ENCODE measurements at places on chromosomes 5 and 9. TPM values are rescaled to one million over a fixed set of nuclear protein-coding genes. Genes with fewer than 3 reads are reported as not detected.
A peak's percentile ranks its signal among the peaks of the same experiment; 100 is the strongest.

DNA sequence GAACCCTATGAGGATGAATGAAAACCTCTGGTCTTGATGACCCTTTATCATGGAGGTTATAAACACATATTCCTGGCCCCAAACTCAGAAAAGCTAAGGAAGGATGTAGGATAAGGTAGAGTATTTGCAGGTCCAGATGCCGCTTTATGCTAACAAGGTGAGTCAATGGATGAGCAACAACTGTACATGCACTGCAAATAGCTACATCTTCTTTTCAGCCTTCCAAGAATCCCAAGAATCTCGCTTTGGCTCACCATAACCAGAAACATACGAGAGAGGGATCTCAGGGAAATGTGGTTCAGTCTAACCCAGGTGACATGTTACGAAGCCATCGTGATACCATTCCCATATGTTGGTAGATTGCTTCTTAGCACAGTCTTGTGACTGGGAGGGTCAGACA is 152.3 kb upstream of the ANKH start:
- no peaks in the 10 kb centered on the region for H3K27me3 ChIP-seq
- no peak overlapping the region for H3K27ac ChIP-seq
- peaks cover 7% of the 10 kb centered on the region for H3K4me1 ChIP-seq
- no peak for DNase-seq
- H3K36me3 ChIP-seq, result no peaks in the 10 kb centered on the region

DNA sequence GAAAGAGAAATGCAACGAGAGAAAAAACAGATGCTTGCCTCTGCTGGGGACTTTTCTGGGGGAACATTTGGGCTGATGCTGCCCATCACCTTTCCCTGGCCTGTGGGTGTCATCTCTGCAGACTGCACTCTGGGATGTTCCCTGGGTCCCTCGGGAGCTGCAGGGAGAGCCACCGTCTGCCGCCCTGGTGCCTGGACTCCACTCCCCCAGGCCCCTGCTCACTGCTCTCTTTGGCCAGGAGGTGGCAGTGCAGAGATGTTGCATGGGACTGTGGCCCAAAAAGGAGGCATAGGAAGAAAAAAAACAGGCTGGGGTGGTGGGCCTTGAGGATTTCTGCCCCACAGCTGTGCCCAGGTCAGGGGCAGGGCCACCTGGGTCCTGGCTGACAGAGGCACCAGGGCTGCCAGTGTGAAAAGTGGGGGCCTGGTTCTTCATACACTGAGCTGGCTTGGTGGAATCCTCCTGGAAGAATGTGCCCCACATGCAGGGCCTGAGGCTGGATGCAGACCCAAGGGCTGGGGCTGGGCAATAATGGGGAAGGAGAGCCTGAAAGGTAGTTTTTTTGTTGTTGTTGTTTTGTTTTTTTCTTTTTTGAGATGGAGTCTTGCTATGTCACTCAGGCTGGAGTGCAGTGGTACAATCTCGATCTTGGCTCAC is 353.6 kb downstream of the SLIT3 start:
- peaks cover 36% of the 10 kb centered on the region for H3K27me3 ChIP-seq
- no peak overlapping the region for H3K27ac ChIP-seq
- no peak overlapping the region for H3K4me3 ChIP-seq
- no peaks in the 10 kb centered on the region for H3K36me3 ChIP-seq
- peaks cover 6% of the 10 kb centered on the region for H3K4me1 ChIP-seq
- DNase-seq, result peak; percentile 83

- H3K36me3 ChIP-seq, result no peaks in the 10 kb centered on the region
- peaks cover 18% of the 10 kb centered on the region for H3K4me1 ChIP-seq
- peak; percentile 48 for DNase-seq
- H3K4me3 ChIP-seq, result no peak overlapping the region
- H3K27me3 ChIP-seq, result no peaks in the 10 kb centered on the region
Observed at GRCh38 chr5:91865915-91866314, 482.8 kb upstream of the ARRDC3 start.

Gene BARHL1
- total RNA-seq, result 3.1 TPM

Gene CAVIN4
- 8.8 TPM for total RNA-seq

Gene UQCRQ
- total RNA-seq, result 45.0 TPM

- no peaks in the 10 kb centered on the region for H3K36me3 ChIP-seq
- DNase-seq, result peak; percentile 66
- peak overlapping the region; percentile 54 for H3K4me3 ChIP-seq
- H3K27ac ChIP-seq, result no peak overlapping the region
Observed at GRCh38 chr9:122228191-122228567, 578 bp downstream of the LHX6 start.

GRCh38 chr5:58439094-58439644 is 20.7 kb downstream of the PLK2 start:
- H3K4me3 ChIP-seq, result no peak overlapping the region
- H3K27me3 ChIP-seq, result no peaks in the 10 kb centered on the region
- H3K27ac ChIP-seq, result no peak overlapping the region
- peak; percentile 7 for DNase-seq
- no peaks in the 10 kb centered on the region for H3K36me3 ChIP-seq

- DNase-seq, result no peak
- H3K27me3 ChIP-seq, result no peaks in the 10 kb centered on the region
- H3K36me3 ChIP-seq, result no peaks in the 10 kb centered on the region
- no peak overlapping the region for H3K27ac ChIP-seq
Observed at GRCh38 chr9:123390337-123391135, 34.5 kb downstream of the CRB2 start.

GRCh38 chr9:89940625-89941024 is 335.8 kb downstream of the GADD45G start:
- no peak overlapping the region for H3K27ac ChIP-seq
- no peak for DNase-seq

GRCh38 chr9:96241391-96241809 is 60.6 kb downstream of the HSD17B3 start:
- no peak overlapping the region for H3K27ac ChIP-seq
- H3K4me1 ChIP-seq, result peaks cover 8% of the 10 kb centered on the region
- H3K4me3 ChIP-seq, result no peak overlapping the region
- H3K27me3 ChIP-seq, result no peaks in the 10 kb centered on the region
- no peak for DNase-seq
- no peaks in the 10 kb centered on the region for H3K36me3 ChIP-seq

GRCh38 chr9:28970241-28970654 is 1397.0 kb upstream of the C9orf72 start:
- no peak for DNase-seq
- H3K36me3 ChIP-seq, result no peaks in the 10 kb centered on the region
- no peaks in the 10 kb centered on the region for H3K27me3 ChIP-seq
- H3K4me1 ChIP-seq, result no peaks in the 10 kb centered on the region
- no peak overlapping the region for H3K27ac ChIP-seq

Gene TMOD1
- 0.15 TPM for total RNA-seq

DNA sequence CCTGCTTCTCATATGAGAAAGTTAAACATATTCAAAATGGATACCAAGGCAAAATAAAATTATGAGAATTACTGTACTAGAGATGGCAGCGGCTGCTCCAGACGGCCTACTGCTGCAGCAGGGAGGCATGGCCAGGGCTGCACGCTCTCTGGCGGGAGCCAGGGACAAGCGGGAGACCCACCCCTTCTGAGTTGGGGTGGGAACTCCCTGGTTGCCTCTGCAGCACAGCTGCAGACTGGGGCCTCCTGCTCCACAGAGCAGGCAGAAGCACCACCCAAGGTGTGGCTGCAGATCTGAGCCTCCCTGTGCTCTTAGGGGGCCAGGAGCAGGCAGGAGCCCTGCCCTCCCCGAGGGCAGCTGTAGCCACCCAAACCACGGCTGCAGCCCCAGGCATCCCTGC is 2.3 kb upstream of the AUH start:
- H3K36me3 ChIP-seq, result no peaks in the 10 kb centered on the region
- DNase-seq, result no peak
- H3K4me1 ChIP-seq, result peaks cover 12% of the 10 kb centered on the region
- no peak overlapping the region for H3K27ac ChIP-seq
- no peak overlapping the region for H3K4me3 ChIP-seq
- H3K27me3 ChIP-seq, result no peaks in the 10 kb centered on the region

DNA sequence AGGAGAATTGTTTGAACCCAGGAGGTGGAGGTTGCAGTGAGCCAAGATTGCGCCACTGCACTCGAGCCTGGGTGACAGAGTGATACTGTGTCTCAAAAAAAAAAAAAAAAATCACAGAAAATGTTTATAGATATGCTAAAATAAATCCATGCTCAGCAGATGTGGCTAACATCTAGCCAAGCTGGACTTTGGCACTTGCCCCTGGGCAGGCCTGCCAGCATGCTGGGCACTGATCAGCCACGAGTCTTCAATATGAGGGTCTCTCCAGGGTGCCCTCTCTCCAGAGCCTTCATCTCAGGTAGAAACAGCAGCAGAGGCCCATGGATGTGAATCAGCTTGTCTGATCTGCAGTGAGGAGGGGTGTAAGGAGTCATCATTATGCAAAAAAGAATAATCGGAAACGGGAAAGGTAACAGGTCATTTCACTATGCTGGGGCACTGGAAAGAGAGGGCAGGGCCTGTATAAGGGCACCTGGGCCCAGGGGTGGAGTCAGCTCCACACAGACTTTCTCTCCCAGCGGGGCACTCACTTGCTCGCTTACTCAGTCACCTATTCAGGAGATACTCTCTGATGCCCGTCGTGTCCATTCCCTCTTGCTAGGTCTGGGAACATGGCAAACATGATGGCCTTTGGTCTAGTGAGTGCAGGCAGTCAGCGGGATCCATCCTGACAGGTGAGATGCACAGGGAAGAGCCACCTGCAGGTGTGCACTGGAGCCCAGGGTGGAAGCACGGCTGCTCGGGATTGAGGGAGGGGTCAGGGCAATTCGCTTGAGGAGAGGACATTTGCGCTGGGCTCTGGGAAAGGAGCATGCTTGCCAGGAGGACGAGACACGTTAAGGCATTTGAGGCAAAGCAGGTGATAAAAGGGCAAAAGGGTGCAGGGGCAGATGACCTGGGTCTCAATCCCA is 17.1 kb downstream of the RNF44 start:
- no peak overlapping the region for H3K27ac ChIP-seq
- DNase-seq, result no peak
- no peak overlapping the region for H3K4me3 ChIP-seq
- H3K27me3 ChIP-seq, result no peaks in the 10 kb centered on the region
- no peaks in the 10 kb centered on the region for H3K36me3 ChIP-seq
- no peaks in the 10 kb centered on the region for H3K4me1 ChIP-seq

- DNase-seq, result peak; percentile 8
- H3K4me1 ChIP-seq, result peaks cover 5% of the 10 kb centered on the region
- H3K36me3 ChIP-seq, result no peaks in the 10 kb centered on the region
- peaks cover 5% of the 10 kb centered on the region for H3K27me3 ChIP-seq
- no peak overlapping the region for H3K4me3 ChIP-seq
- H3K27ac ChIP-seq, result no peak overlapping the region
Observed at GRCh38 chr9:114774524-114774923, 31.3 kb downstream of the TNFSF15 start.

DNA sequence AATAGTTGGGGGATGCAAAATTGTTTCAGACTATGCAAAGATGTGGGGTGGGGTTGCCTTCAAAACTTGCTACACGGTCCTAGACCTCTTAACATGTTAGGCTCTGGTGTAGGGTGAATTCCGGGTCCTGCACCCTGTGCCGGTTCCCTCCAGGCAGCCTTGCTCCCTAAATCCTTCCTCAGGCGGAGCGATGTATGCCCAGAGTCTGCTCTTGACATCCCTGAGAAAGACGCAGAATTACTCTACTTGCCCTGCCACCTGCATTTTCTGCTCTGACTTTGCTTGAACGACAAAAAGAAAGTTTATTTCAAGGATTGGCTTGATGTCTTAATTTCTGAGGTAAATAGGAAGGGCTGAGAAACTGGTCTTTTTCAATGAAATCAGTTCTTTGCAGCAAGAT is 691 bp downstream of the THBS4 start:
- peaks cover 4% of the 10 kb centered on the region for H3K4me1 ChIP-seq
- H3K4me3 ChIP-seq, result peak overlapping the region; percentile 63
- no peaks in the 10 kb centered on the region for H3K36me3 ChIP-seq
- peaks cover 50% of the 10 kb centered on the region for H3K27me3 ChIP-seq
- no peak overlapping the region for H3K27ac ChIP-seq

- no peaks in the 10 kb centered on the region for H3K4me1 ChIP-seq
- no peaks in the 10 kb centered on the region for H3K36me3 ChIP-seq
- no peak for DNase-seq
- H3K27ac ChIP-seq, result no peak overlapping the region
Observed at GRCh38 chr9:70020991-70021571, 22.6 kb upstream of the MAMDC2 start.

- no peaks in the 10 kb centered on the region for H3K4me1 ChIP-seq
- no peaks in the 10 kb centered on the region for H3K27me3 ChIP-seq
Observed at GRCh38 chr5:102624405-102624804, 125.6 kb upstream of the SLCO6A1 start.

DNA sequence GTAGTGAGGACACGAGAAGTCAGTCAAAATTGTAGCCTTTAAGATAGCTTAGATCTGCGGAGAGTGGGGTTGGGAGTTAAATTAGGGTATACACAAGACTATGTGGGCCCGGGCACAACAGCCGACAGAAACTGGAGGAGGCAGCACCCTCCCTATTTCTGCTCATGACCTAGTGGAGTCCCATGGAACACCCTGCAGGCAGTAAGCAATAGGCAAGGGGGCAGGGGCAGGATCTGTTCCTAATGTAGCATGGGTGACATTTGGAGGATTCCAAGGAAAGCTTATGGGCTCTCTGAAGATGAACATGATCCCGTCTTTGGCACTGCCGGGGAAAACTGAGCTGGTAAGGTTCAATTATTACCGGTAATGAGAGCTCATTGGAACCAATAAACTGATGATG is 67.0 kb downstream of the FEM1C start:
- no peak overlapping the region for H3K4me3 ChIP-seq
- H3K4me1 ChIP-seq, result no peaks in the 10 kb centered on the region
- no peaks in the 10 kb centered on the region for H3K27me3 ChIP-seq
- H3K36me3 ChIP-seq, result no peaks in the 10 kb centered on the region
- DNase-seq, result no peak

DNA sequence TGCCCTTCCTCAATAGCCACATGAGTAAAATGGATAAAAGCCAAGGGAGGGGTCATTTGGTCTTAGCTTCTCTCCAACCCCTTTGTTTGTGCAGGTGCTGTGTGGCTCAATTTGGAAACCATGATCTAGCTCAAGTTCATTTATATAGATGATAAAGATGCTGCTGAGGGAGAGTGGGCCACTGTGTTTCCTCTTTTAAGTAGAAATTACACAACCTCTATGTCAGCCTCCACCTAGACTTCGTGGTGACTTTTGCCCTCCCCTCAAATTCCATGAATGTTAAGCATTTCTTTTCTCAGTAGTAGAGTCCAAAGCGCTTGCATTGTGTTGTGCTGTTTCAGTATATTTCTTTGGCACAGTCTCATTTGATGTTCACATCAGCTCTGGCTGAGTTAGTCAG is 241.4 kb downstream of the ARHGAP26 start:
- DNase-seq, result no peak
- H3K27me3 ChIP-seq, result no peaks in the 10 kb centered on the region
- no peak overlapping the region for H3K4me3 ChIP-seq
